ENCODE measurements at places on chromosomes 1 and 21. TPM values are rescaled to one million over a fixed set of nuclear protein-coding genes. Genes with fewer than 3 reads are reported as not detected.

Gene CENPF
- total RNA-seq, result 64.3 TPM

Gene PRELP
- total RNA-seq, result 0.56 TPM

Gene EFNA3
- total RNA-seq, result 0.41 TPM

Gene ERG
- total RNA-seq, result not detected

Gene AMPD2
- total RNA-seq, result 153 TPM

Gene AMPD1
- not detected for total RNA-seq

Gene TFF2
- not detected for total RNA-seq

Gene ITLN2
- not detected for total RNA-seq

Gene ACBD6
- 25.4 TPM for total RNA-seq

Gene TXNDC12
- total RNA-seq, result 70.4 TPM

Gene ZNF683
- total RNA-seq, result not detected

Gene AMY1A
- total RNA-seq, result not detected

Gene UBASH3A
- not detected for total RNA-seq

Gene TRABD2B
- total RNA-seq, result not detected

Gene HHIPL2
- total RNA-seq, result not detected

Gene PGLYRP4
- not detected for total RNA-seq

Gene SGIP1
- total RNA-seq, result 71.8 TPM

Gene OLIG2
- not detected for total RNA-seq

Gene GNG4
- 1.8 TPM for total RNA-seq

Gene KCNJ10
- not detected for total RNA-seq

Gene INAVA
- not detected for total RNA-seq

Gene KRTAP13-2
- not detected for total RNA-seq

Gene METTL13
- 26.9 TPM for total RNA-seq

Gene PRCC
- 60.8 TPM for total RNA-seq

Gene DNAJC28
- 1.1 TPM for total RNA-seq

Gene GJA5
- total RNA-seq, result 19.2 TPM

Gene AMIGO1
- total RNA-seq, result 8.7 TPM
